ENCODE measurements at places on chromosomes 13 and 19. TPM values are rescaled to one million over a fixed set of nuclear protein-coding genes. Genes with fewer than 3 reads are reported as not detected.

NBEA gene
- 7.1 TPM for total RNA-seq

ZNF784 gene
- 8.0 TPM for total RNA-seq

NXNL1 gene
- not detected for total RNA-seq

SOX1 gene
- not detected for total RNA-seq

EDNRB gene
- 58.4 TPM for total RNA-seq

MEF2B gene
- total RNA-seq = 2.3 TPM

TMTC4 gene
- total RNA-seq = 17.0 TPM

MEIS3 gene
- total RNA-seq = 6.7 TPM

CEACAM5 gene
- total RNA-seq = 31.1 TPM

GIPR gene
- 5.4 TPM for total RNA-seq

CTXN1 gene
- 6.5 TPM for total RNA-seq

SHD gene
- not detected for total RNA-seq

KLK15 gene
- total RNA-seq = not detected

RPL18 gene
- 1,028 TPM for total RNA-seq

TINCR gene
- 0.76 TPM for total RNA-seq

ETHE1 gene
- total RNA-seq = 39.8 TPM

PRTN3 gene
- 0.55 TPM for total RNA-seq

GNA15 gene
- 17.6 TPM for total RNA-seq

C19orf67 gene
- not detected for total RNA-seq

BLVRB gene
- 123 TPM for total RNA-seq

CYP4F2 gene
- not detected for total RNA-seq

PSG6 gene
- not detected for total RNA-seq

IL11 gene
- total RNA-seq = 0.10 TPM

POMP gene
- total RNA-seq = 65.0 TPM

ZMYM2 gene
- total RNA-seq = 67.8 TPM

SIGLEC10 gene
- 5.2 TPM for total RNA-seq

EPN1 gene
- total RNA-seq = 114 TPM

PNMA8A gene
- total RNA-seq = 1.5 TPM

TOMM40 gene
- total RNA-seq = 42.0 TPM

IGFL3 gene
- total RNA-seq = not detected

ZNF723 gene
- total RNA-seq = not detected

KLC3 gene
- total RNA-seq = 0.73 TPM

SLITRK6 gene
- total RNA-seq = 2.0 TPM

EFNA2 gene
- 0.52 TPM for total RNA-seq

FFAR1 gene
- total RNA-seq = not detected

KLF16 gene
- total RNA-seq = 28.8 TPM

IL17D gene
- 3.6 TPM for total RNA-seq

PRR19 gene
- total RNA-seq = 1.1 TPM

RAB3A gene
- total RNA-seq = 4.4 TPM

PSG1 gene
- not detected for total RNA-seq

CAMSAP3 gene
- total RNA-seq = 22.3 TPM

OSCAR gene
- total RNA-seq = 57.1 TPM

UBAC2 gene
- total RNA-seq = 57.4 TPM

ADAMTSL5 gene
- total RNA-seq = 3.0 TPM

GPR183 gene
- total RNA-seq = 10.9 TPM

ZNF792 gene
- total RNA-seq = 9.9 TPM

DPF1 gene
- total RNA-seq = 0.39 TPM

GARIN5A gene
- 2.6 TPM for total RNA-seq

IFNL1 gene
- not detected for total RNA-seq

COX7A1 gene
- total RNA-seq = 47.1 TPM

RASAL3 gene
- 7.6 TPM for total RNA-seq

IRS2 gene
- 15.8 TPM for total RNA-seq

SLC17A7 gene
- 0.34 TPM for total RNA-seq
